ENCODE measurements at places on chromosomes 7 and 10.

- DNase-seq = no peak
Measured at GRCh38 chr10:21242915-21243314, 282.6 kb downstream of the SKIDA1 start.

GRCh38 chr10:103458720-103459119 is at the start of gene CALHM1:
Gene CALHM1 (minus strand): TSS chr10:103458900. CDS start chr10:103458751, 149 bp downstream.
- no peak for DNase-seq

DNA sequence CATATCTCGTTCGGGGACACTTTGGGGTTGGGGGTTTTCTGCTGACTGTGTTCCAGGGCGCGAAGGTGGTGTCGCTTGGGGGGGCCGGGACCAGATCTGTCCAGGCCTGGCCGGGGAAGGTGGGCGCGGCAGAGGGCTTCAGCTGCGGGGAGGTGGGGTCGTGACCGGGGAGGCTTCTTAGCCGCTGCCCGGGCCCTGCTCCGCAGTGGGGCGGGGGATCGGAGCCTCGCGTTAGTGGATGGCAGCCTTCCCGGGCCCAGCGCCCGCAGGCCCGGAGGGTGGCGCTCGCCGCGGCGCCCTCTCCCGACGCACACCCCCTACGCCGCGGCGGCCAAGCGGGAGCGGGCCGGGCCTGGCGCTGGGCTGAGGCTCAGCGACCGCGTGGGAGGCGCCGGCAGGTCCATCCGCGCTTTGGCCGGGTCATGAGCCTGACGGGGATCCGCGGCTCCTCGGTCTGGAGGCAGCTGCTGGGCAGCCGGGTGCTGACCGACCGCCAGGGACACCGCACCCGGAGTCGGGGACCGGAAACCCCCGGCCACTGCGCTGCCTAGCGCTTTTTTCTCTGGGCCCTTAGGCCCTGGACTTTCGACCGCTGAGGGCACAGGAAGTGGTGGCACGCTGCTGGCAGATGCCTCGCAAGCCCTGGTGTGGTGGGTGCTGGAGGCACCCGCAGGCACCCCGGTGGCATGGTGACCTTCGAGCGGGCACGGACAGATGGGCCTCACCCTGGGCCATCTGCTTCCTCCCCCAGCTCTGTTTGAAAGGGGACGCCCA is 1.2 kb downstream of the AGAP3 start:
- peak; percentile 67 for DNase-seq

- DNase-seq = no peak
Measured at GRCh38 chr7:42947521-42947920, 15.3 kb downstream of the MRPL32 start.

GRCh38 chr10:43225787-43226153 is 41.1 kb downstream of the RASGEF1A start:
- DNase-seq = no peak

Data from lung microvascular endothelial cell (primary cell).